ENCODE measurements at places on chromosomes 7 and 10.
A peak's percentile ranks its signal among the peaks of the same experiment; 100 is the strongest.

- no peak for DNase-seq
Measured at GRCh38 chr7:38321050-38321449, 47.6 kb upstream of the TARP start.

- no peak for DNase-seq
Measured at GRCh38 chr7:99557940-99558305, 519 bp upstream of the ZNF655 start.

DNA sequence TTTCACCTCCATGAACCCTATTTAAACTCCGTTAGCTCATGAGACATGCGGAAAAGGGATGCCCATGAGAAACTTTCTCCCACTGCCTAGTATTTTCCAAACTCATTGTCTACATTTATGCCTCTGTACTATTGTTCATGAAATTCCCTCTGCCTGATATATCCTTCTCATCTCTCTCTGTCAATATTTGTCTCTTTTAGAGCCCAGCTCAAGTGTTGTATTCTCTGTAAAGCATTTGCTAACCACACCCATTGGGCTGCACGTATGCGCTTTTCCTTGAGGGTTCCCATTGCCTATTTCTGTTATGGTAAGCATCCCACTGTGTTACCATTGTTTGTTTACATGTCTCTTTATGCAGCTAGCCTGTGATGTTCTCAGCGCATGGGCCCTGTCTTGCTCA is 211.4 kb downstream of the MDFIC start:
- no peak for DNase-seq

GRCh38 chr10:2744547-2745200 is 322.7 kb upstream of the PFKP start:
- DNase-seq: no peak

- peak; percentile 57 for DNase-seq
Measured at GRCh38 chr7:149872419-149873073, 1.2 kb upstream of the ATP6V0E2 start.

DNA sequence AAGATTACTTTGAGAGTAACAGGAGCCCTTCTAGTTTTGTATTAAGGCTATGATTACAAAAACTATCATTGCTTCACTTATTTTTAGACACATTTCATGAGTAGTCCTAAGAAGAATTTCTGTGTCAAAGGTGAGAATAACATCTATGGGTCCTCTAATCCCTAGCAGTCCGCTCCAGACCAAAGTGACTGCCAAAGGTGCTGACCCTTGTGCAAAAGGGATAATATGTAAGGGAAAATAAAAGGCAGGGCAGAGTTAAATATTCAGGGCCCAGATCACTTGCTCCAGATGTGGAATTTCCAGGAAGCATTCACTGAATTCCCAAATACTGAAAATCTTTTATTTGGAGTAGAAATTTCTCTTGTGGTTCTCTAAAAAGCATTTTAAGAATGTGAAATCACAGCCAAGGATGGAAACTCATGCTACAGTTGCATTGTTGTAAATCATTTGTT is 29.3 kb downstream of the RHOBTB1 start:
- no peak for DNase-seq

DNA sequence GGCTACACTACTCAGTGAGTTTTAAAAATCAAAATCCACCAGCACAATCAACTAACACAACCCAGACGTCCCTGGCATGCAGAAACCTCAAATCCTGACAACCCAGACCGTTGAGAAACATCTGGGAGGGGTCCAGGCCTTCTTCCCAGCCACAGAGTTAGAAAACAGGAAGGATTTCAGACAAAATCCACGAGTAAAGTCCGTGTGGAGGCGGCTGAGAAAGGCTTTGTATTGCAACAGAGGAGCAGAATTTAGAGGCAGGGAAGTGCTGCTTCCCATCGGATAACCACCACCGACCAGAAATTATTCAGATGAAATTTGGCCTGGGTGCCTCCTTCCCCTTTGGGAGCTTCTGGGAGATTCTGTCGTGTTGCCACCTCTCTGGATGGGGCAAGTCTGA is 61.5 kb downstream of the TNS3 start:
- DNase-seq: no peak

GRCh38 chr10:124498056-124498455 is 36.4 kb downstream of the LHPP start:
- DNase-seq: no peak

- DNase-seq: no peak
Measured at GRCh38 chr10:6578795-6579182, 1.3 kb downstream of the PRKCQ start.

GRCh38 chr7:28003408-28003807 is 177.2 kb downstream of the JAZF1 start:
- DNase-seq: no peak

GRCh38 chr7:48110868-48111267 is 21.8 kb downstream of the UPP1 start:
- DNase-seq: no peak
